ENCODE measurements at places on chromosomes 13 and 19.
A peak's percentile ranks its signal among the peaks of the same experiment; 100 is the strongest.

- DNase-seq = no peak
Measured at GRCh38 chr19:51944798-51945552, 17.7 kb downstream of the ZNF613 start.

DNA sequence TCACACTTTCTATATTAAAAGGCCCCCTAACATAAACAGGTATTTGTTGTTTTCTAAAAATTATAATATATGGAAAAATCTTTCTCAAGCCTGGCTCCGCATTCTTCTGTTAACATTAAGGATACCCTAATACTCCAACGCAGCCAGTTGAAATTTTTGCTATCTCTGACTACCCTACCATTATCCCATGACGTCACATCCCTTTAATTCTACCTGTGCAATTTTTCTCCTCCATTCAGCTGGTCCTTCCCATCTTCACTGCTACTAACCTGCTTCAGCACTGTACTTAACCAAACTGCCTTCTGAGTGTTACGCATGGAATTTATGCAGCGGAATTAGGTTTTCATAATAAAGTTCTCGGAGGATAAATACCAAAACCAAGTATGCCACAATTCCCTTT, 1.0 kb downstream of the MRPS31 start:
- DNase-seq = no peak

DNA sequence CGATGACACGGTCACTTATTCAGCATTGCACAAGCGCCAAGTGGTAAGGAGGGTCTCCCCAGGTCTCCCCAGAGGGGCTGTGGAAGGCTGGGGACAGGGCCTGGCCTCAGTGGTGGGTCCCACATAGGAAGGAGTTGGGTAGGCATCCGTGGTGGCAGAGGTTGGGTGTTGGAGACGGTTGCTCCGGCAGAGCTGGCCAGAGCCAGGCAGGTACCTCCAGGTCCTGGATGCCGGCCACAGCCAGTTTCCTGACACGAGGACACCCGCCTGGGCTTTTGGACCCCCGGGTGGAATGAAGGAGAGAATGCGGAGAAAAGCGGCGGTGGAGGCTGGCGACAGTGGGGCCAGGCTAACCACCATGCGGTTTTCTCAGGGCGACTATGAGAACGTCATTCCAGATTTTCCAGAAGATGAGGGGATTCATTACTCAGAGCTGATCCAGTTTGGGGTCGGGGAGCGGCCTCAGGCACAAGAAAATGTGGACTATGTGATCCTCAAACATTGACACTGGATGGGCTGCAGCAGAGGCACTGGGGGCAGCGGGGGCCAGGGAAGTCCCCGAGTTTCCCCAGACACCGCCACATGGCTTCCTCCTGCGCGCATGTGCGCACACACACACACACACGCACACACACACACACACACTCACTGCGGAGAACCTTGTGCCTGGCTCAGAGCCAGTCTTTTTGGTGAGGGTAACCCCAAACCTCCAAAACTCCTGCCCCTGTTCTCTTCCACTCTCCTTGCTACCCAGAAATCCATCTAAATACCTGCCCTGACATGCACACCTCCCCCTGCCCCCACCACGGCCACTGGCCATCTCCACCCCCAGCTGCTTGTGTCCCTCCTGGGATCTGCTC, 1.3 kb upstream of the FFAR1 start:
- peak; percentile 82 for DNase-seq

- DNase-seq = no peak
Measured at GRCh38 chr19:15298847-15299567, 33.3 kb downstream of the BRD4 start.

DNA sequence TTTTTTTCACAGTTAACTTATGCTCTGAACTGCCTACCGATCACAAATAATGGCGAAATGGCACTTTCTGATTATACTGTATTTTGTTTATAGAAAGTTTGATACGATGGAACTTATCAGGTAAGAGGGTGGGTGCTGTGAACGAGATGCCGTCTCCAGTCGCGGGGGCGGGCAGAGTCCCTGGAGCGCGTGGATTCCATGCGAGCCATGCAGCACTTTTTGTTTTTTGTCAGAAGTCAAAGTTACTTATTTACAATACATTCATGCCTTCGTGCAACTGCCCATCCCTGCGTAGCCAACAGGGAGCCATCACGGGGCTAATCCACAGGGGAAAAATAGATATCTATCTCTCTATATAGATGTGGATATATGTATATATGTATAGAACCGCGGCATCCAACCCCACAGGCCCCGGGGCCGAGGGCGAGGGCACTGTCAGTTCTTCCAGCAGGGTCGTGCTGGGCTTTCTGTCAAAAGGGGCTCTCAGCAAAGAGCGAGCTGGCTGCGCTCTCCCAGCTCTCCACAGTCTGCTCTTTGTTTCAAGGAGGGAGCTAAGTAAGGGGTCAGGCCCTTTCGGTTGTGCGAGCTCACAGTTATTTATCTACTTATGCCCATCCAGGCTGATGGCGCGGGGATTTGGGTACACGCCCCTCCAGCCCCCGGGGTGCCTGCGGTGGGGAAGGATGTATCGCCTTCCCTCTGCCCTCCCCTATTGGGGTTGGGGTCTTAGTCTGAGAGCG, 3.4 kb downstream of the SLITRK1 start:
- DNase-seq = no peak
